Osteoblast (primary cell): ENCODE measurements at places on chromosomes 1 and 21. TPM values are rescaled to one million over a fixed set of nuclear protein-coding genes. Genes with fewer than 3 reads are reported as not detected.

The KIF2C gene
- 3.3 and 3.8 TPM in 2 replicates for total RNA-seq

The HLX gene
- total RNA-seq, result 7.4 and 9.0 TPM in 2 replicates

The PLEKHA6 gene
- 0.29 and 0.36 TPM in 2 replicates for total RNA-seq

The OLFML3 gene
- 359 and 418 TPM in 2 replicates for total RNA-seq

The IVL gene
- total RNA-seq, result not detected in 2 replicates

The EMC1 gene
- total RNA-seq, result 60.1 and 64.1 TPM in 2 replicates

The TATDN3 gene
- 14.1 and 18.3 TPM in 2 replicates for total RNA-seq

The CDK18 gene
- 0.29 and 0.72 TPM in 2 replicates for total RNA-seq

The STIL gene
- 4.0 and 6.5 TPM in 2 replicates for total RNA-seq

The DHRS3 gene
- 161 and 172 TPM in 2 replicates for total RNA-seq

The DIO1 gene
- not detected in 2 replicates for total RNA-seq

The ESPN gene
- not detected in 2 replicates for total RNA-seq

The ANKRD34A gene
- 0.59 and 1.1 TPM in 2 replicates for total RNA-seq

The SPRR3 gene
- total RNA-seq, result not detected in 2 replicates

The KLF17 gene
- total RNA-seq, result 0.36 and 0.59 TPM in 2 replicates

The OLFML2B gene
- total RNA-seq, result 49.9 and 58.9 TPM in 2 replicates

The CLCA1 gene
- not detected in 2 replicates for total RNA-seq

The CHI3L1 gene
- 273 and 932 TPM in 2 replicates for total RNA-seq

The DESI2 gene
- 42.0 and 48.3 TPM in 2 replicates for total RNA-seq

The BEND5 gene
- total RNA-seq, result 0.72 and 1.2 TPM in 2 replicates

The COL6A1 gene
- total RNA-seq, result 1,531 and 1,612 TPM in 2 replicates

The SLC25A34 gene
- 1.4 and 1.5 TPM in 2 replicates for total RNA-seq
